ENCODE measurements at places on chromosomes 2 and 18.

GRCh38 chr2:118993392-118993752 lies 51.4 kb downstream of the MARCO start:
- no peak for DNase-seq

DNA sequence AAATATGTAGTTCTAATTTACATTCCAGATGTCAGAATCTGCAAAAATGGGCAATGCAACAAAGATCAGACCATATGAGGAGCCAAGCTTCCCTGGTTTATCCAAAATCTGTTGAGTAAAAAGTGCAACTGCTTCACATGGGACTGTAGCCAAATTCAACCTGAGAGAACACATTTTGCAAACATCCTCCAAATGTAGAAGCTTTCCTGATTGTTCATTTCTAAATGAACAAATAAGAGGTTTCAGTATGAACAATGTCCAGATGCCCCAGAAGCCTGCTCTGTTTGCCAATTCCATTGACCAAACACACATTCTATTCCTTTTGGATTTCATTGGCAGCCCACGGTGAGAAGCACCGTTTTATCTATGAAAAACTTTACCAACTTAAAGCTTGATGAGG lies 117.9 kb upstream of the OSR1 start:
- DNase-seq: no peak

GRCh38 chr18:56257205-56257604 lies 381.2 kb downstream of the TXNL1 start:
- DNase-seq: no peak

DNA sequence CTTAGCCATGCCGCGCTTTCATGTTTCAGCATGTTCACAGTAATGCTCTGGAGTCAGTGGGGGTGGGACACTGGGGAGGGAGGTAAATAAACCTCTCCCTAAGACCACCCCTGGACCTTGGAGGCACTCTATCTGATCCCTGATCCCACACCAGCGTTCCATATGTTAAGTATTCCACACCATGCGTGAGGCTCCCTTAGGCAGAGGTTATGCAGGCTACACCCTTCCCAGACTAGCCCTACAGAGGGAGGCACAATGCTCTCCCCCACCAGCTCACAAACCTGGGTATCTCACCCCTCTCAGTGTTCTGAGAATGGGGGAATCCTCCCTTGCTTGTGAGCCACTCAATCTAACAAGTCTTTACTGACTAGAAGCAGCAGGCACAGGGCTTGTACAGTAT lies 1610.4 kb upstream of the ZEB2 start:
- no peak for DNase-seq

GRCh38 chr2:239538357-239539052 lies 137.7 kb upstream of the HDAC4 start:
- DNase-seq: no peak

- no peak for DNase-seq
These were observed 22.1 kb upstream of the ASB1 start for GRCh38 chr2:238404406-238405216.

DNA sequence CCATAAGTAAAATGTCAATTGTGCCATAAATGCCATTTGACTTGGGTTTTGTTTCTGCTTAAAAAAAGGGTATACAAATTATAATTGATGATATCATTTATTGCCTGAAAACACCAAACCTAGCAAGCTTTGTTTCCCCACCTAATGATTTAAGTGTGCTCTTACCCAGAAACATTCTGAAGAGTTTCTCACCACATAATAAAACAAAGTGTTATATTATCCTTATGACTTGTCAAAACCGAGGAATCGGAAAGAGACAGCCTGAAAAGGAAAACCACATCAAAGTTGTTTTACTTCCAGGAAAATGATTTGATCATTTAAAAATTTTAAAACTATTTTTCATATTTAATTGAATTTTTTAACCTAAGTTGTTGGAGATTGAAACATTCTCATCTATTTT lies 170.5 kb upstream of the SLC39A10 start:
- DNase-seq: no peak

DNA sequence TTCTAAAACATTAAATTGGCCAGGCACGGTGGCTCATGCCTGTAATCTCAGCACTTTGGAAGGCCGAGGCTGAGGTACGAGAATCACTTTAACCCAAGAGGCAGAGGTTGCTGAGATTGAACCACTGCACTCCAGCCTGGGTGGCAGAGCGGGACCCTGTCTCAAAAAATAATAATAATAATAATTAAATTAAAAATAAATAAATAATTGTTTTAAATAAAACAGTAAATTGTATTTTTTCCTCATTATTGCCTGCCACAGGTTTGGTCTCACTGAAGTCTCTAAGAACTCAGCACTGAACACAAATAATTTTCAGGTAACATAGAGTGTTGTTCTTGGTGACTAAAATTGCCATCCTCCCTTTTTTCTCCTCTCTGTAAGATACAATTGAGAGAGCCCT lies 19.8 kb downstream of the COL5A2 start:
- no peak for DNase-seq

DNA sequence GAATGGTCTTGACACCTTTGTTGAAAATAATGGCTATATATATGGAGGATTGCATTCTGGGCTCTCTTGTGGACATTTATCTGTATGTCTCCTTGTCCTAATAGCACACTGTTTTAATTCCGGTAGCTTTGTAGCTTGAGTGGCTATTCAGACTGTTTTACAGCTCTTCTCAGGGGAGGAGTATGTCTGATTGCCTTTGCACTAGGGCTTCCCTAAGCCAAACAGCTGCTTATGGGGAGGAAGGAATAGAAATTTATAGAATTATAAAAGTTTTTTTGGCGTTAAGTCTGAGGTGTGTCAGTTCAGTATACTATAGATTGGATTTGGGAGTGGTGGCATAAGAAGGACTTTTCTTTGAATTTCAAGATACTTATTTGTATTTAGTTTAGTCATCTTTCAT lies 12.6 kb downstream of the SEH1L start:
- no peak for DNase-seq

DNA sequence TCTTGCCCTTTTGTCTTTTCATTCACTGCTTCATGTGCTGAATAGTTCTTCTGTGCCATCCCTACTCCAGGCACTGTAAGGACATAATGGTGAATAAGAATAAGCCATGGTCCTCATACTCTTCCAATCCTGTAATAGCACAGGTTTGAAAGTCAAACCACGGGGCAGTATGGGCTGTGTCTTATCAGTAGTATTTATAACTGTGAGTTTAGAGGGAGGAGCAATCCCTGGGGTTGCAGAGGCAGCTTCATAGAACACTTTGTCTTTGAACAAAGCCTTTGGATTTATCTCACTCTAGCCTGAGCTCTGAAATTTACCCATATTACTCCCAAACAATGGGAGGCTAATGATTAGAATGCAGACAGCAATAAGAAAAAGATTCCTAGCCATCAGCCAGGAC lies 30.2 kb upstream of the ALK start:
- no peak for DNase-seq

GRCh38 chr2:218871345-218872302 lies 9.0 kb upstream of the WNT10A start:
- DNase-seq: no peak

DNA sequence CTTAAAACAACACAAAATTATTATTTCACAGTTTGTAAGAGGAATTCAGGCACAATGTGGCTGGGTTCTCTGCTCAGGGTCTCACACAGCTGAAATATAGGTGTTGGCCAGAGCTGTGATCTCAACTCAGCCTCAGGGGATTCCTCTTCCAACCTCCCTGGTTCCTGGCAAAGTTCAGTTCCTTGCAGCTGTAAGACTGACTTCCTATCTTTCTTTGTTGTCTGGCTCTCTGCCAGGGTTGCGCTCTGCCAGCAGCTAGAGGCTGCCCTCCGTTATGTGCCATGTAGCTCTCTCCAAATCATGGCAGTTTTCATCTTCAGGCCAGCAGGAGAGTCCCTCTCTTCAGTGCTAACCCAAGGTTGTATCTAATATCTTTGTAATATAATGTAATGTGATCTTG lies 272.5 kb upstream of the KCNJ3 start:
- no peak for DNase-seq

GRCh38 chr2:102271844-102272243 lies 39.5 kb upstream of the IL1RL1 start:
- no peak for DNase-seq

DNA sequence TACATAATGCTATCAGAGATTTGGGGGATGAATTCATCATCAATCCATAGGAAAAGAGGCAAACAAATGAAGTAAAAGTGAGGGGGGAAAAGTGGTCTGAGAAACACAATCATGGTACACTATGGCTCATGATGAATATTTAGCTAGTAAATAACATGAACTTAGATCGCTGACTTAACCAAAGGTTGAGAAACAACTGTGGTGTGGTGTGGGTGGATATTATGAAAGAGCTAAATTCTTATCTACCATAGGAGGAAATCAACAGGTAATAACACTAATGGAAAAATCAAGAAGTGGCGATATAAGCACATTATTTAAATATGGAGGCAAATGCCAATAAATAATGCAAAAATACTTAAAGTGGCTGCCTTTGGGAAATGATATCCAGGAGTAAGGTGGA lies 12.2 kb upstream of the TPRKB start:
- DNase-seq: no peak

DNA sequence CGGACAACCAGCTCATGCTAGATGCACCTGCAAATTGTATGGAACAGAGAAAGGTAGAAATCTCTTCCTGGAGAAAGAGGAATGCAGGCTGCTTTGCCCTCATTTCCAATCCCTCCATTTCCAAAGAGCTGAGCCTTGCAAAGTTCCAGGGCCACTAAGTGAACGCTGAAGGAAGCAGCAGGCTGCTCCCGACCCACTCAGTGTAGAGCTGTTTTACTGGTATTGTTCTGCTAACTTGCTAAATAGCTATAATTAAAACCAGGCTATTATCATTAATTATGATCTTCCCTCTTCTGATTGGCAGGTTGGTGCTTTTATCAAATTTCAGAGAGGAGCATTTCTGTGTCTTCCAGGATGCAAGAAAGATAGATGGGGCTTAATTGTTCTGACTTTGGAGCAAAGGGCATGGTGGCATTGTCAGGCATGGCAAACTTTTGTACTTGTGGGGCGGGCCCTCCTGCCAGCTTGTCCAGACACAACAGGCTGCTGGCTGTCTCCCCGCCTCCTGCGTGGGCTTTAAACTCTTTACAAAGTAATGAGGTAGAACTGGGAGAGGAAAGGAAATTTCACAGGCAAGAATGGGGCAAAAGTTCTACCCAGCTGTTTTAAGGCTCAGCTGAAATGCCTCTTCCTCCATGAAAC lies 40.2 kb downstream of the ALK start:
- no peak for DNase-seq

DNA sequence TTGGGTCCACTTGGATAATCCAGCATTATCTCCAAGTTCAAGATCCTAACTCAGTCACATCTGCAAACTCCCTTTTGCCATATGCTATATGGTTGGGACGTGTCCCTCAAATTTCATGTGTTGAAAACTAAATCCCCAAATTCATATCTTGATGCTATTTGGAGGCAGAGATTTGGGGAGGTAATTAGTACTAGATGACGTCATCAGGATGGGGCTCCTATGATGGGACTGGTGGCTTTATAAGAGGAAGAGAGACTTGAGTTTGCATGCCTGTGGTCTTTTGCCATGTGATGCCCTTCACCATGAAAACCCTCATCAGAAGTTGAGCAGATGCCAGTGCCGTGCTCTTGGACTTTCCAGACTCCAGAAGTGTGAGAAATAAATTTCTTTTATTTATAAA lies 16.8 kb upstream of the SMAD4 start:
- DNase-seq: no peak

- no peak for DNase-seq
These were observed 9.3 kb upstream of the LRRC30 start for GRCh38 chr18:7221424-7222155.

- no peak for DNase-seq
These were observed 23.4 kb upstream of the ITGA6 start for GRCh38 chr2:172403881-172404468.

DNA sequence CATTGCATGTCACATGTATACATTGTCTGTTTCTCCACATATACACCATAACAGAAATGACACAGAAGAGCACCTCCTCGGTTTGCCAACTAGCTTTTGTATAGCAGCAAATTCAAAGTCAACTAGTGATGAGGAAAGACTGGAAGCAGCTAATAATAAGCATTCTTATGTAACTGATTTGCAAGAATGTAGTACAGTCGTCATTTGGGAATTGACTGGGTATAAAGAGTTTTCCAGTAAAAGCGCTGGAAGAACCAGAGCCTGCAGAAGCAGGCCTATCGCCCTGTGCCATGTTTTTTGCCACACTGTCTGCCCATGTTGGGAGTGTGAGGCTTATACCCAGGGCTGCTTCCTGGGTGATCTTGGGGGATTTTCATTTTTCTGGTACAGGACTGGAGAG lies 310.6 kb downstream of the GBX2 start:
- DNase-seq: no peak

DNA sequence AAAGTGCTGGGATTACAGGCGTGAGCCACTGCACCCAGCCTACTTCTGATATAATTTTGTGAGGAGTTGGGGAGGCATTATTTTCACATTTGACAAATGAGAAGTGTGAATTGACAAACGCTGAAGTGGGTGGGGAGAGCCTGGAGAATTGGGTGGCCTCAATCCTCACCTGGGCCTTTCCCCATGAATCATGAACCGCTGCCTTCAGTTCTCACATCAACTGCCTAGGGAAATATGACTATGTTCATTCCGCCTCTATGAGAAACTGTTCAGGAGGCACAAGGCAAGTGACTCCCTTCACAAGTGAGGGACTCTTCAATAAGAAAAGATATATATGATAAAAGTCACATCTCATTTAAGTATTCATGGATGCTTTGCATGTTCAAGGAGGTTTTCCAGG lies 96.6 kb upstream of the RND3 start:
- no peak for DNase-seq

DNA sequence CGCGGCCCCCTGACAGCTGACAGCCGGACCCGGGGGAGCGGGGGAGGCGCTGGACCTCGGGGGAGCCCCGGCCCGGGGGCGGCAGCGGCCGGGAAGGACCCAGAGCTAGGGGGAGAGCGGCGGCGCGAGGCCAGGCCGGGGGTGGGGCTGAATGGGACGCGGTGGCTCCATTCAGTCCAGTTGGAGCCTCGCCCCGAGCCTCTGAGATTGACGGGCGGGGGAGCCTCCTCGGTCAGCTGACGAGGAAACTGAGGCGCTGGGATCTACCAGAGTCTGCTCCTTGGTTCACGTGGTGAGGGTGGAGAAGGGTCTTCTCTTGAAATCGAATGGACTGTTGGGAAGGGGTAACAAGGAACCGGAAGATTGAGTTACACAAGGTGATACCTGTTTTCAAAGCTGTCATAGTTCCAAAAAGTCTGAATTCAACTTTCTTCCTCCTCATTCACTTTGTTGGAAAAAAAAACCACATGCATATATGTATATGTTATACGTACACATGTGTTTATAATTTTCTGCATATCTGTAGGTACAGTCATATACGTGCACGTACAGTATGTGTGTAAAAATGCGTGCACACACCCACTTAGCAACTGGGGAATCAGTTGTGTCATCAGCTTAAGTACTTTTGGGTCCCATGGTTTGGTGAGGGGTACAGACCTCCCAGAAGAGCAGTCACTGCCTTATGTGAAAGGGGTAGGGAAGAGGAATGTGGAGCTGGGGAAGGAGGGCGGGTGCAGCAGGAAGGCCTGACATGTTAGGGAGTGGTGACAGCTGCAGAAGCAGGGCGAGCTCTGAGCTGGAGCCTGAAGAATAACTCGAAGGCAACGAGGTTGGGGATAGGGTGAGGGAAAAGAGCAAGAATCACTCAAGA lies 628 bp downstream of the PPP1R7 start:
- no peak for DNase-seq

- DNase-seq: no peak
These were observed 278.4 kb downstream of the ALPK2 start for GRCh38 chr18:58350526-58350925.

All from stimulated activated CD8-positive, alpha-beta memory T cell treated with anti-CD3 and anti-CD28 coated beads, Interleukin-4, amount 100 ng/mL, for 1 hour (primary cell).